ENCODE measurements at places on chromosomes 3 and 15.

- DNase-seq: no peak
Observed at GRCh38 chr15:81087066-81087465, 47.0 kb upstream of the CFAP161 start.

GRCh38 chr3:140053794-140054193 is 118.8 kb downstream of the CLSTN2 start:
- no peak for DNase-seq

DNA sequence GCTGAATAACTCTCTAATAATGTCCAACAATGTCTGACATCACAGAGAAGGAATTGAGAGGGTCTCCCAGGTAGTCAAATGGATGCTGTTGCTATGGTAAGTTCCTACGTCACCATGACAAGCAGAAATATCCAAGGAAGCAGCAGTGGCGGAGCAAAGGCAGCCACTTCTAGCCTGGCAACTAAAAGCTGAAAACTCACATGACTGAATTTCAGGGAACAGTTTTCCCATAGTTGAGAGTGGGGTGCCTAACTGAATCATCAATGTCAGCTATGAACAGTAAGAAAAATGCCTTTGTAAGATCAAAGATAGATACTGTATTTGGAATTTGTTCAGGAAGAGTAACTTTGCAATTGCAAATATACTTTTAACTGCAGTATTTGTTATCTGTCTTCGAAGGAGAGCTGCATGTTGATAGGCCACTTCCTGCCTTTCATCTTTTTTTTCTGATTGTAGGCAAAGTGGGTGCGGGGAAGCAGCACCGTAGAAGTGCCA is 161.7 kb downstream of the BBX start:
- no peak for DNase-seq

DNA sequence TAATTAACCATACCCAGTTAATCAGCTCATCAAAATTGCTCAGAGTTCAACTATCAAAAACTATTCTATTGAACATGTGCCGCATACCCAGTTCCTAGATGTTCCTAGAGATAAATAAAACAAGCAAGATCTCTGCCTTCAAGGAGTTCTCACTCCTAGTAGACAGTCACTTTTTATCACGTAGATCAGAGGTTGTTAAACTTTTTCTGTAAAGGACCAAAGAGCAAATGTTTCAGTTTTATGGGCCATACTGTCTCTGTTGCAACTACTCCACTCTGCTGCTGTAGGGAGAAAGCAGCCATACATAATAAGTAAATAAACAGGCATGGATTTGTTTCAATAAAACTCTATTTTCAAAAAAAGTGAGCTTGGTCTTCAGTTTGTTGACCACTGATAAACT is 7.9 kb downstream of the FBN1 start:
- DNase-seq: no peak

DNA sequence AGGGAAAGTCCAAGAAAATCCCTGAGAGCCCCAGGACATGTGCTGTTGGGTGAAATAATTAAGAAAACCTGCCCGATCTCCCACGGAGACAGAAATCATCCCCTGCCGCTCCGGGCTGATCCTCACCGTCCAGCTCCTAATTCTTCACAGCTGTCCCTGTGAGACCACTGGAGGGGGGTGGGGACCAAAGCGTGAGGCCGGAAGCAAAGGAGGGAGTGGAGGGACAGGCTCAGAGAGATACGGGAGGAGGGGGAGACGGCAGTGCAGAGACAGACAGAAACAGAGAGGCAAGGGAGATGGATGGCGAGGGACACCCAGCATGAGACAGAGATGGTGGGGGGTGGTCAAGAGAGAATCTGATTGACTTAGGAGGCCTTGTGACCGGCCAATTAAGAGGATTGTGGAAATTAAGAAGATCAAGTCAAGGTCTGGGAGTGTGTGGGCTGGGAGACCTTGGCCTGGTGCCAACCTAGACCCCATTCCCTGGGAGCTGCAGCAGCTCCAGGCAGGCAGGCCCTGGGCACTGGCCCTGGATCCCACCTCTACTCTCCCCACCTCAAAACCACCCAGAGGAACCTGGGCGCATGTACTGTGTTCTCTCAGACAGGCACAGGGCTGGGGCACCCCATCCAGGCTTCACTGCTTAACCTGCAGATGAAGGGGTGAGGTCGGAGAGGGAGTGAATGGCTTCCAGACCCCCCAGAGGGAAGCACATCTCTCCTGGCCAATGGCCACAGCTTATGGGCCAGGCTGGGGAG is 113.2 kb upstream of the ALDH1A3 start:
- DNase-seq: no peak

GRCh38 chr15:100890850-100891249 is 11.2 kb downstream of the ALDH1A3 start:
- DNase-seq: no peak

DNA sequence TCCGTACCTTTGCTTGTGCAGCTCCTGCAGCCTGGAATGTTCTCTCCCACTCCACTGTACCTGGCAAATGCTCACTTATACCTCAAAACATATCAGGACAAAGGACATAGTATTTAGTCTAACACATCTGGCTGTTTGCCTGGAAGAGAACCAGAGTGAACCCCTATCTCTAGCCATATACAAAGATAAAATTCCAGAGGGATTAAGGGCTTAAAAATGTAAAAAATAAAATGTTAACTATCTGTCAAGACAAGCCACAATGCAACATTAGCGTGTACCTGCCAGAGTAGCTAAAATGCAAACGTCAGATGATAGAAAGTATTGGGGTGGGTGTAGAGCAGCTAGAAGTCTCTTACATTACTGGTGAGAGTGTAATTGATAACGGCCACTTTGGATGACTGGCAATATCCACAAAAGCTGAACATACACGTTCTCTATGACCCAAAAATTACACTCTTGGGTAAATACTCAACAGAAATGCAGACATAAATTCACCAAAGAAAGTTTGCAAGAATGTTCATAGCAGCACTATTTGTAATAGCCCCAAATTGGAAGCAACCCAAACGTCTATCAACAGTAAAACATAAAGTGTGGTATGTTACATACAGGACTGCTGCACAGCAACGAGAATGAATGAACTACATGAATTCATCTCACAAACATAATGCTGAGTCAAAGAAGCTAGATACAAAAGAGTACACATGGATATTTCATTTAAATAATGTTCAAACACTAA is 18.2 kb upstream of the ADPGK start:
- DNase-seq: no peak

- no peak for DNase-seq
Observed at GRCh38 chr3:72272356-72272755, 487.4 kb upstream of the PROK2 start.

DNA sequence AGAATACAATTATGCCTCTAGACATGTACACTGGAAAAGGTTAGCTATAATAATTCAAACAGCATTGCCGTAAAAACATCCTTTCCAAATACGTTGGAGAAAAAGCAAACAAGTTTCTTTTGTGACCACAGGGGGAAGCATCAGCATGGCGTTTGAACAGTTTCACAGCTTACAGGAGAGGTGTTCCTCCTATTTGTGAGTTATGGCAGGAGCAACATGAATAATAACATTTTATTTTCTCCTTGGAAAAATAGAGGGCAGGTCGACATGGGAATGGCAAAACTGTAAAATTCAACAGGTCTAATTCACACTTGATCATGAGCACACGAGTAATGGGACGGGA is 39.7 kb upstream of the GADL1 start:
- DNase-seq: no peak

DNA sequence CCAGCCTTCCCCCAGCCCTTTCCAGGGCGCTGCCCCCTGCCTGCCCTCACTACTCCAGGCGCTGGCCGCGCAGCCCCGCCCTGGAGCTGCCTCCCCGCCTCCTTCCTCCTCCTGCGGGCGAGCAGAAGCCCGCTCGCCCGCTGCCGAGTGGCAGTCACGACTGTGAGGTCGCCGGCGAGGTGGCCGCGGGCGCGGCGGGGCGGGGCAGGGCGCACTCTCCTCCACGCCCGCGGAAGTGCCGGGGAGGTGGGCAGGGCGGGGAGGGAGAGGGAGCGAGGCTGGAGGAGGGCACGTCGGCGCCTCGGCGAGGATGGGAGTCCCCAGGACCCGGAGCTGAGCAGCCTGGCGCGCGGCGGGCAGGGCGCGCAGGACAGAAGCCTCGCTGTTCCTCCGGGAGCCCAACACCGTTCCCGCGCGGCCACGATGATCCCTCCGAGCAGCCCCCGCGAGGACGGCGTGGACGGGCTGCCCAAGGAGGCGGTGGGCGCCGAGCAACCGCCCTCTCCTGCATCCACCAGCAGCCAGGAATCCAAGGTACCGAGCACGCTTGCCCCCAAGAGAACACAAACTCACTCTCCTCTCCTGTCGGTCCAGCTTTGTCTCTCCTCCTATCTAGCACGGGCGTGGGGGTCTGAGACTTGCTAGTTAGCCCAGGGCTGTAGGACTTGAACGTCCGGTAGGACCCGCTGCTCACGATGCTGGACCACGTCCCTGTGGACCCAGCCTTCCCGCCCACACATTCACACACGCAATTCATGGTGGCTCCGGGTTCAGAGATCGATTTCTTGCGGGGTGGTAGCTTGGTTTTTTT is at the start of gene STAC:
TSS of gene STAC (plus strand) at position 284 of the 811 bp plus-strand sequence. CDS start at position 424, 140 bp downstream.
- DNase-seq: no peak

GRCh38 chr3:49015072-49015471 is 3.3 kb downstream of the DALRD3 start:
- no peak for DNase-seq

DNA sequence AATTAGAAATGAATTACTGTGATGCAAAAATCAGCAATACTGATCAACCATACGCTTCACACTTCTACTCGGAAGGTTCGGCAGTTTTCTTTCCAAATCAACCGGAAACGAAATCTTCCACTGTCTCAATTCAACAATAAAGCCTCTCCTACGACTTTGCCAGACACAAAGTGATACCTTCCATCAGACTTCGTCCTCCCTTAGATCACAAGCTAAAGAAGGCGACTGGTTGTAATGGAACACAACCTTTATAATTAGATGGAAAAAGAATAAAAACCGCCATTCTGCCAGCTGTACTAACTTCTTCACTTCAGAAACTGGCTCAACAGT is 618 bp downstream of the PARL start:
- DNase-seq: no peak

DNA sequence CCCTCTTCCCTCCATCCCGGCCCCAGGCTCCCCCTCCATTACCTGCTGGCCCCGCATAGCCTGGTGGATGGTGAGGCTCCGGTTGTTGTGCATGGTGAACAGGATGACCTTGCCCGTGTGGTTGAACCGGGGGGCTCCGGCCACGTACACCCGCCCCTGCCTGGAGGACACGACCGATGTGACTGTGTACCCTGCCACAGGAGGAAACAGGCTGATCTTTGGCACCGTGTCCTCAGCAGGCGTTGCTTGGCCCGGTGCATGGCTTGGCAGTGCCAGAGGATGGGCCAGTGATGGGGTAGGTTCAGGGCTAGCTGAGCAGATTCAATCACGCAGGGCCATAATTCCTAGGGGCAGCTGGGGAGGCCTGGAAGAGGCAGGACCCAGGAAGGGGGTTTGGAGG is 58.1 kb downstream of the FEM1B start:
- DNase-seq: no peak

DNA sequence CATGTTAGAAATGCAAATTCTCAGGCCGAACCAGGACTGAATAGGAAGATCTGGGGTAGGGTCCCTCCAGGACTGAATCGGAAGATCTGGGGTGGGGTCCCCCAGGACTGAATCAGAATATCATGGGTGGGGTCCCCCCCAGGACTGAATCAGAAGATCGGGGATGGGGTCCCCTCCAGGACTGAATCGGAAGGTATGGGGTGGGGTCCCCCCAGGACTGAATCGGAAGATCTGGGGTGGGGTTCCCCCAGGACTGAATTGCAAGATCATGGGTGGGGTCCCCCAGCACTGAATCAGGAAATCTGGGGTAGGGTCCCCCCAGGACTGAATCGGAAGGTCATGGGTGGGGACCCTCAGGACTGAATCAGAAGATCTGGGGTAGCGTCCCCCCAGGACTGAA is 48.2 kb upstream of the TNK2 start:
- DNase-seq: no peak

DNA sequence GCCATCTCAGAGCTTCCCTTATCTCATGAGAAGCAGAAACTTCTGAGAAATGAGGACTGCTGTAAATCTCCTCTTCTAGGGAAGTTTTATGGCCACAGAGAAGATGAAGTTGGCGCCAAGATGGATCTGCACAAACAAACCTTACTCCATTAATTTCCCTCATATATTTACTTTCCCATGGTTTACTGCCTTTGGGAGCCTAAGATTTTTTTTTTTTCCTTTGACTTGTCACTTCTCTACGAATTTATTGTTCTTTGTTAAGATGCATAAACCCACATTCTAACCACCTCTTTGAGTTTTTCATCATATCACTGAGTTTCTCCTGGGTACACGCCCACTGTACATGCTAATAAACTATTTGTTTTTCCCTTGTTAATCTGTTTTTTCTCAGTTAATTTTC is 21.5 kb upstream of the NPTN start:
- DNase-seq: no peak

DNA sequence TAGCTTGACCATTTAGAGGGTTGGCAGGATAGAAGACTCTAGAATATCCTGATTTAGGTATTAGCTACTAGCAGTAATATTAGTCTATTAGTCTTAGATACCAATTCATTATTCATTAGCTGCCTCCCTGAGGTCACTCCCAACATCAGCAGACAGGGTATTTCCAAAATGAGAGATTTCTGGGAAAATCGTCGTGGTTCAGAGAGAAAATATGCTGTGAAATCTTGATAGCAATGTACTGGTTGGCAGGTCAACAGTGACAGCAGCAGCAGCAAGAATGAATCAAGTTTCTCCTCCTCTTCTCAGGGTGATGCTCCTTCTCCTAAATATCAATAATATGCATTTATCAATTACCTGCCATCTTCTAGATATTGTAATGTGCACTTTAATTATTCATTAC is 41.3 kb upstream of the ROBO1 start:
- DNase-seq: no peak

- no peak for DNase-seq
Observed at GRCh38 chr15:59885832-59886231, 118.3 kb upstream of the FOXB1 start.

DNA sequence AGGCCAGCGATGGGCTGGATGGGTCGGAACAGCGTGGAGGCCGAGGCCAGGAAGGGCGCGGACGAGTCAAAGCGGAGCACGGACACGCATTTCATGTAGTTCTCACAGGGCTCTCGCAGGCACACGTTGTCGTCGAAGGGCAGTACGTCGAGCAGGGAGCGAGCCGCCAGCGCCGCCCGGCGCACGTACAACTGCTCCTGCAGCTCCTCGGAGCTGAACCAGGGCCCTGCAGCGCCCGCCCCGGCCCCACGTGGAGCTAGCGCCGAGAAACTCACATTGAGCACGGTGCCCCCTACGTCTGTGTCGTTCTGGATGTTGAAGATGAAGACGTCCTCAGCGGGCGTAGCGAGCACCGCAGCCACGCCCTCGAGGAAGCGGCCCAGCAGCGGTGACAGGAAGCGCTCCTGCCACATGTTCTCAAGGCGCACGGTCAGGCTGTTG is 5.8 kb downstream of the CELSR3 start:
- DNase-seq: no peak

DNA sequence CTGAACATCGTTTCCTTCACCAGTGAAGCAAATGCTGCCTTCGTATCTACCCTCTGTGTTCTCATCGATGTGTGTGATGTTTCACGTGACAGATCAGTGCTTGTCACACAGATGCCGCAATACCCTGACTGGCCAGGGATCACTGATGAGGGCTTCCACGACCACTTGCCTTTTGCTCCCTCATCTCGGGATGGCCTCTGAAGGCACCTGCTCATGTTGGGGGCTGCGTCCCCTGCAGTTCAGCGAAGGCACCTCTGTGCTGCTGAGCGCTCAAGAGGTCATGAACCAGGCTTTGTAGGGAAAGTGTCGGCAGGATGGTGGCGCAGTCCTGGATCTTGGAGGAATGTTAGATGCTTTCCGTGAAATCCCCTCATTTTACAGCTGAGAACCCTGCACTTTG is 79.2 kb upstream of the KLF13 start:
- no peak for DNase-seq
